ENCODE measurements at places on chromosomes 6 and 20.

DNA sequence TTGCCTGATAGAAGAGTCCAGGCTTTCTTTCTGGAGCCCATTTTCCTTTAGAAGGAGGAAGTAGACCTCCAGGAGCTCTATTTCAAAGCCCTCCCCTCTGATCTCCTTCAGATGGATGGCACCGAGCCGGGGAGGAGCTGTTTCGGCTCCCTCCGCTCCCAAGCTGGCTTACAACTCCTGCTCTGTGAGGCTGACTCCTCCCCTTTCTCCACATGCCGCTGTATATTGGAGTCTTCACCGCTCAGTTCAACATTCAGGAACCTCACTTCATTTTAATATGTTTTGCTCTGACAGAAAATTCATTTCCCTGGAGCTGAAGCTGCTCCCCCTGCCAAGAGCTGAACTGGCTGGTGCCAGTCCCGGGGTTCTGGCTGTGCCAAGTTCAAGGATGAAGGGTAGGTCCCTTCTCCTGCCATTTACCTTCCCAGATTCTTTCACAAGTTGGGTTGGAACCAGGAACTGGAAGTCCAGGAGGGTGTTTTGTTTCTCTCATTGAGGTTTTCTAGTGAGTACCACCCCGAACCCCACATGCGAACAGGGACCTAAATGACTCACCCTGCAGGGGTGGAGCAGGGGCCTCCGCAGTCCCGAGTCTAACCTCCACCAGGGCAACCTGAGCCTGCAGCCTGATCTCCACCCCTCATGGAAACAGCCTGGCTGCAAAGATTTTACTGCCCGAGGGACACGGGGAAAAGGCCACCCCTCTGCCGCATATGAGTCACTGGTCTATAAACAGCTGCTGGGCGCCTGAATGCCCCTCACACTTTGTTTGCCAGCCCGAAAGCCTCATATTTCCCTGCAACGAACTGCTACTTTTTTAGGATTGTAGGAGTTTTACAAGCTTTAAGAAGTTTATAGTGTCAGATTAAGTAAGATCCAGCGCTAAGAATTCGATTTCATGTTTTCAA, 68.6 kb upstream of the FOXA2 start:
- no peak for DNase-seq

GRCh38 chr6:150711584-150712504, 112.2 kb downstream of the PLEKHG1 start:
- DNase-seq: no peak

DNA sequence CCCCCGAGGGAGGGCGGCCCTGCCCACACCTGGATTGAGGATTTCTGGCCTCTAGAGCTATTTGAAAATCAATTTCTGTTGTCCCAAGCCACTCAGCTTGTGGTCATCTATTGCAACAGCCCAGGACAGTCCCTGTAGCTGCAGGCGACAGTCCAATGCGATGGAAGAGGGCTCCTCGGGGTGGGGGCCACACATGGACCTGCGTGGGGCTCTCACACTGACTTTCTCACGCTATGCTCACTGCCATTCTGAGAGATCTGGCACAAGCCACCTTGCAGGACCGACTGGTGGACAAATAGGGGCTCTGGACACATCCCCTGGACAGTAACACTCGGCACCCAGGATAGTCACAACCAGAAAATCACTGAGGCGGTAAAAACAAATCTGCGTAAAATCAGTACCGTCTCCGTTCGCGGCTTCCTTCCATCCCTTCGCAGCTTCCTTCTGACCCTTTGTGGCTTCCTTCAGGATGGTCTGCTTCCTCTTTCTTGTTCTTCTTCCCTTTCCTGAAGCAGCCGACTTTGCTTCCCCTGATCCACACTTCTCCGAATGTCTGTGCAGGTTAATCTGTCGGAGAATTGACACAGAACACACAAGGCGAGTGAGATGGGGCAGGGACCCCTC, 21.8 kb downstream of the CTCFL start:
- DNase-seq: no peak

DNA sequence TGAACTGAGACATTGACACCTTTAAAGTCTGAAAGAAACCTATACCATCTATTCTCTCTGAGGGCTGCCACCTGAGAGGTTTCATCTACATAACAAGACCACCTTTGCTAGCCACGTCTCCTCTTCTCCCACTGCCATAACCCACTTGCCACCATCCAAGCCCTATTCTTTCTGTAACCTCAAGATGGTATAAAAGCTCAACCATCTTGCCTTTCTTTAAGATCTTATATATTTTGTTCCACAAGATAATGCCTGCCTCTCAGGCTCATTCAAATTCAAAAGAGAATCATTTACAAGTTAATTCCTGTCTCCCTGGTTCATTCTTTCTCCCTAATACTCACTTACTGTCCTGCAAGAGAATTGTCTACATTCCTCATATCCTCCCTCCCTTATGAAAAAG, 192.5 kb downstream of the OTOR start:
- no peak for DNase-seq

DNA sequence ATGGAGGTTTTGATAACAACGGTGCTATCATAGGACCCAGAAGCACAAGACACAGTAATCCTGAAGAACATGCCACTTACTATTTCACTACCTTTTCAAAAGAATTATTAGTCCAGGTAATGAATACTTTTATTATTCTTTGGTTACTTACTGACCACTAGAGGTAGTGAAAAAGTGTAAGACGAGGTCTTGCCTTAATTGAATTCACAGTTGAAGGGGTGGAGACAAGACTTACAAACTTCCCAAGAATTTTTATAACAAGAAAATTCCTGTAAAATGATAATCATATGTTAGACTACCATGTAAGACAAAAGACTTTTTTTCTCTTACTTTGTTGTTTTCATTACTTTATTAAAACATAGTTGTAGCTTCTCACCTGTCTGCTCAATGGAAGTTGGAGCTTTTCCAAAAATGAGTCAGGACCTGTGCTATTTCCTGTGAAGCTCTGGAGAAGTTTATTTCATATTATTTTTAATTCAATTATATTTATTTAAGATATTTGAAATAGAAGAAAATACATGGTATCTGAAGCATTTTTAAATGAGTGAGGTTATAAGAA, 52.4 kb downstream of the DOP1A start:
- DNase-seq: no peak

GRCh38 chr6:21885532-21886114, 292.1 kb downstream of the SOX4 start:
- DNase-seq: no peak

Measured in stimulated activated CD8-positive, alpha-beta memory T cell treated with anti-CD3 and anti-CD28 coated beads, Interleukin-2, amount 100 ng/mL, for 1 hour (primary cell).